COR-L47 (cell line): ENCODE measurements at places on chromosomes 5 and 9.
A peak's percentile ranks its signal among the peaks of the same experiment; 100 is the strongest.

DNA sequence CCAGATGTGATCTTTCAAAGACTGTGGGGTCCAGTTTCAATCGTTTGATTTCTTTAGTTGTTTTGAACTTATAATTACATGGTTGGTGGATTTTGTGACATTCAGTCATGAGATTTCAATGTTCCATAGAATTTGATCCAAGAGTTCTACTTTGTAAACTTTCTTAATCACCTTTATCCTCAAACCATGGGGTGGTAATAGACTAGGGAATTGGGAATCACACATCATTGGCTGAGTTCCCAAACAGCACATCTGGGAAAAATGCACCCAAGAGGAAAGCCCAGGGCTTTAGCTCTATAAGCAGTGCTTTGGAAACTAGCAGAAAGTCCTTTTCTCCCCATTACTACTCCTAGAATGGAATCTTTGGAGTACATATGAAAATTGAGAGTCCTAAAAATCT is 177.6 kb downstream of the NNT start:
- DNase-seq = no peak

DNA sequence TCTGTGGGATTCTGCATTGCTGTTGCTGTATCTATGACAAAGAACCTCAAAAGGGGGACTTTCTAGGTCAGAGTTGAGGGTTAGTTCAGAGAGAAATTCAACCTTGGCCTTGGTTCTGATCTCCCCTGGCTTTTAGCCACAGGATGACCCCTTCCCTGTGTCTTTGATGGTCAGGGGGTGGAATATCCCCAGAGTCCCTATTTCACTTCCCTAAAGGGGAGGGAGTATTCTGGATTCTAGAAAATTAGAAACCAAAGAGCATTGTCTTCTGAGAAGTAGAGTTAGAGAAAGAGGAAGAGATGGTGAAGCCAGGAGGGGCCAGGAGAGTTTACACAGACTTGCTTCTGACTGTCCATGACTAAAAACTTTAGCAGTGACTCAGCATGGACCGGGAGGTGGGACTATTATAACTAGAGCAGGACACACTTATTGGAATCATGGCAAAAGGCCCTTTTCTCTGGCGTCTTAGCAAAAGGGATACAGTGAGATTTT is 56.2 kb upstream of the LPAR1 start:
- DNase-seq = no peak

- DNase-seq = no peak
Observed at GRCh38 chr5:5781335-5781734, 358.9 kb downstream of the ICE1 start.

DNA sequence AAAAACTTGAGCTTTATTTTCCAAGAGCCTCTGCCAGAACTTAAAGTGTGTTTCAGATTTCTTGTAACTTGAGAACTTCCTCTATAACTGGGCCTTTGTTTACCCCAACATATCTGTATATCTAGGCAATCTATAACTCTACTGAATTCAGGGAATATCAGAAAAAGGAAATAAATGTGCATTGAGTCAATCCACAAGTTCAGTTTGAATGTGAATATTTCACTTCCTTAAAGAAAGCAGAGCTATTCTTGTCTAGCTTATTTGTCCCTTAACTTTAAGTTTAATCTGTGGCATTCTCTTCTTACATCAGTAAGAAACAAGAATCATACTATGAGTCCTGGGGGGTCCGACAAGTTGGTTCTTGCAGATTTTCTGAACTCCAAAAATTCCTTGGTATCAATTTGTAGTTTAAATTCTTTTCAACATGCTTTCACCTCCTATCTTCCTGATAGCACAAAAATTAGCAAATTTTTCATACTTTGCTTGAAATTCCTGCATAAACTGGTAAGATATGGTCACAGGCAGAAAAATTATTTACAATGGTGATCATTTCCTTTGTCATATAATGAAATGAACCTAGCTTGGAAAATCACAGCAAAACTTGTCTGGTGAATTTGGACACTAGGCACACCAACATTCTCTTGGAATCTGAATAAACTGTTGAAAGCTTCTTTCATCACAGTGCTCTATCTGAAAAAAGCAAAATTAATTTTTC is 19.8 kb upstream of the ITGA1 start:
- DNase-seq = no peak

- DNase-seq = no peak
Observed at GRCh38 chr9:4781408-4781807, 11.3 kb upstream of the RCL1 start.

DNA sequence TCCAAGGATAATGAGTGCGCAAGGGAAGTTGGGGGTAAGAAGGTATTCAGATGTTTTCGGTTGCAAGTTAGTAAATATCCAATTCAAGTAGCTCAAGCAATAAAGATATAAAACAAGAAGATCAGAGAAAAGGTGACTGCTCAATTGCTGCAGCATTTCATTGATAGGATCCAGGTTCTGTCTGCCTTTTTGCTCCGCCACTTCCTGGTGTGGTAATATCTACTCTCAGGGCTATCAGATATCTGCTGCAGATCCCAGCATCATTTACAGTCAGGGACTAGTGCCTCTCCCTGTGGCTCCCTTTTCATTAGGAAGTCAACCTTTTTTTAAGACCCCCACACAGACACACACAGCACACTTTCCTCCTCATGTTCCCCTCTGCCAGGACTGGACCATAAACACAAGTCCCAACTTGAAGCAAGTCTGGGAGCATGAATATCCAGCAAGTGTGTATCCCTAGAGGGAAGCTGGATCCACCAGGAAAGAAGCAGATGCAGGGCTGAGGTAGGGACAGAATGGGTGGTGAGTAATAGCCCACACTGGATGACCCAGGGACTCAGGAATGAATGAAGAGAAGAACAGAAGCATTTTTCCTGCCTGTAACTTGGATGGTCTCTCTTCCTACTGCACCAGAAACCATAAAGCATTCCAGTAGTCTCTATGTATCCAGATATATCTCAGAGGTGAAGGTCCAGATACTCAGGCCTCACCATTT is 53.7 kb downstream of the ZNF622 start:
- no peak for DNase-seq

GRCh38 chr5:1913578-1913977 is 30.9 kb upstream of the IRX4 start:
- no peak for DNase-seq

DNA sequence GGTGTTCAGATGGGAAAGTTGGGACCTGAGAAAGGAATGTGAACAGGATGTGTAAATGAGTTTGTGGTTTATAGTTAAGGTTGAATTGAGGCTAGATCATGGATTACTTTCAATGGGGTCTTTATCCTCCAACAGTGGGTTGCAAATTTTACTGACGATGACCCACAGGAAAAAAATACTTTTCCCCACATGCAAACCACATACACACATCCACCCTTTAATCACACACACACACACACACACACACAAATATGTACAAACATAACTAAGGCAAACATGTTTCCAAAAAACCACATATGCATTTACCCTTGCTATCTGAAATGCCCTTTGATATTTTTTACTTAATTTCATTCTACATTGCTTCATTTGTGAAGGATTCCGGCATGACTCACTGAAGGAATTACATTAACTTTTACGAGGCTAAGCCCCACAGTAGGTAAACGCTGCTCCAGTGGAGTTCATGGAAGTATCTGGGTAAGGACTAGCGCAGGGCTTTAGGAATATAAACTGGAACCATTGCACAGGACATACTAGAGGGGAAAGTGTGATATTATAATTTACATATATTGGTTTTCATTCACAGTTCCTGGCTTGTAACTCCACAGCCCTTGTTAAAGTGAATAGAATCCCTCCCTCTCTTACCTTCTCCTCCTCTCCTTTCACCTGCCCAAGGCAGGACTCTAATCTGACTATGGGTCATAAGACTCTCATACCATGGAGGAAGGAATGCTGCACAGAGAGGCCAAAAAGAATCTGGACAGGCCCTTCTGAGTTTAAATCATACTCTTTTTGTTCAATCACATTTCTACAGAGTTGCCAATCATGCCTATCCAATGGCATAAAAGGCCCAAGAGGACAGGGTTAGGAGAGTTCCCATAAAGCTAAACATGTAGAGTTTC is 8.5 kb upstream of the SPEF2 start:
- DNase-seq = no peak

GRCh38 chr5:1754531-1755220 is 45.0 kb downstream of the MRPL36 start:
- no peak for DNase-seq

GRCh38 chr5:159854916-159855315 is 61.4 kb upstream of the ADRA1B start:
- DNase-seq = no peak

DNA sequence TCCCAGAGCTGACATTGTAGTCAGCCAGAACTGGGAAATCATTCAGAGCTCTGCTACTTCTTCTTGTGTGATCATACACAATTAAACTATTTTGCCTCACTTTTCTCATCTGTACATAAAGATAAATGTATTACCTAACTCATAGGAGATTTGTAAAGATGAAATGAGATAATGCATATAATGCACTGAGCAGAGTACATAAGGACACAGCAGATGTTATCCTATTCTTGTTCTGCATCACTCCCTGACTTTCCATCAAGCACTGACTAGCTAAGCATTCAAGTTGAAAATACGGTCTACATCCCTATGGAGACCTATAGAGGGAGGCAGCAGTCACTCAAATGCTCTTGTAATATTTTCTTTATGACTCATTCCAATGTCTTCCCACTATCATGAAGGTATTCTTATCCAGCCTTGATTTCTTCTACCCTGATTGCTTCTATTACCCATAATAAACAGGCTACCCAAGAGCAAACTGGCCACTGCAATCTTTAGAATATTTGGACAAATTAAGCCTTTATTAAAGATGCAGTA is 16.3 kb upstream of the PRR16 start:
- peak; percentile 3 for DNase-seq

GRCh38 chr5:165525271-165525670 is 2019.9 kb downstream of the MAT2B start:
- DNase-seq = no peak

- DNase-seq = no peak
Observed at GRCh38 chr5:44997506-44997905, 188.8 kb downstream of the MRPS30 start.
